ENCODE measurements at places on chromosomes 4 and X.

- no peak for DNase-seq
Observed at GRCh38 chrX:76064825-76065224, 108.0 kb upstream of the PBDC1 start.

DNA sequence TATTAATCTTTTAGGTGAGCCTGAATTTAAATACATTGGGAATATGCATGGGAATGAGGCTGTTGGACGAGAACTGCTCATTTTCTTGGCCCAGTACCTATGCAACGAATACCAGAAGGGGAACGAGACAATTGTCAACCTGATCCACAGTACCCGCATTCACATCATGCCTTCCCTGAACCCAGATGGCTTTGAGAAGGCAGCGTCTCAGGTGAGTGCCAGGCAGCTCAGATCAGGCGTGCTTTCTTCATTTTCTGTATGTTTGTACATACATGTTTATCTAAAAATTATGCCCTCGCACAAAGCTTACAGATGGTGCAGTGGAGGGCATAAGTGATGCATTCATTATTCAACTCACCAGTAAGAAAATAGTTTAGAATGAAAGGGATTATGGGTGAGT, 85.6 kb downstream of the CPE start:
- no peak for DNase-seq

GRCh38 chrX:40148385-40149285, 50.9 kb upstream of the BCOR start:
- no peak for DNase-seq

DNA sequence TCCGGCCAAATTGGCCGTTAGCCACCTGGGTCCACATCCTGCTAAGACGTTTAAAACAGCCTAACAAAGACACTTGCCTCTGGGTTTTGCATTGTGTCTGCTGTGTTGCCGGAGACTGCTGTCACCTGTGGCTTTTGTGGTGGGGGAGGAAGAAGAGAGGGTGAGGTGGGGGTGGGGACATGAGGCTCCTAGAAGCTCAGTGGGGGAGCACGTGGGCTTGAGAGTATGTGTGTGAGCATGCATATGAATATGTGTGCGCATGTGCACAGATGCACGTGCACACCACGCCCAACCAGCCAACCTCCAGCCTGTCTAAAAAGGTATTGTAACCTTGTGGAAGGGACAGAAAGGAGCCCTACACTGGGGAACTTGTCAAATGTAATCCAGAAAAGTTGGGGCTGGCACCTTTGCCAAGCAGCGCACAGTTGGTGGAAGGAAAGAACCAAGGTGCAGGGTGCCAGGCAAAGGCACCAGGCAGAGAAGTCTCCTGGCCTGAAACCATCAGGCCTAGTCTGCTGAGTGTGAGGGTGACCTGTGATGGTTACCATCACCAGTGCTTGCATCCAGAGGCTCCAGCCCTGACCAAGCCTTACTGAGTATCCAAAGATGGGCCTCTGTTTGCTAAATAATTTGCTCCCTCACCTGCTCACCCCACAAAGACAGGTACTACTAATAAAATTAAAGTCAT, 10.1 kb upstream of the SASH3 start:
- no peak for DNase-seq

GRCh38 chrX:39682778-39683177, 415.0 kb downstream of the BCOR start:
- no peak for DNase-seq

DNA sequence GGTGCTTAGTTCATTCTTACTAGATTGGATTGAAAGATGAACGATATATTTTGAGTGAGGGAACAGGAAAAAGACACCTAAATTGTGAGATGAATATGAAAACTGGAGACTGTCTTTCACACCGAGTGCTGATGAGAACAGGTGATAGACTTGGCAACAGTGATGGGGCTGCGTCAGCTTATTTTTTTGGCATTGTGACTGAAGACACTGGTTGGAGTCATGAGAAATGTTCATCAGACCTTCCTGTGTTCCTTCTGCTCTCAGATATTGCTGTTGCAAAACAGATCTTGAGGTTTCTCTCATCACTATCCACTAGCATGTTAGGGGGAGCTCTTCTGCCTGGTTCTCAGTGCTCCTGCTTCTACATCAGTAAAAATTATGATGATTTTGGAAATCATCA, 124.2 kb upstream of the KCNIP4 start:
- no peak for DNase-seq

GRCh38 chr4:27005905-27006590, 145.4 kb downstream of the STIM2 start:
- no peak for DNase-seq

- no peak for DNase-seq
Observed at GRCh38 chr4:109624536-109624935, 64.5 kb downstream of the MCUB start.

GRCh38 chr4:83276299-83277040, 8.1 kb downstream of the COQ2 start:
- DNase-seq, result no peak

- no peak for DNase-seq
Observed at GRCh38 chr4:61770456-61770855, 570.3 kb downstream of the ADGRL3 start.

DNA sequence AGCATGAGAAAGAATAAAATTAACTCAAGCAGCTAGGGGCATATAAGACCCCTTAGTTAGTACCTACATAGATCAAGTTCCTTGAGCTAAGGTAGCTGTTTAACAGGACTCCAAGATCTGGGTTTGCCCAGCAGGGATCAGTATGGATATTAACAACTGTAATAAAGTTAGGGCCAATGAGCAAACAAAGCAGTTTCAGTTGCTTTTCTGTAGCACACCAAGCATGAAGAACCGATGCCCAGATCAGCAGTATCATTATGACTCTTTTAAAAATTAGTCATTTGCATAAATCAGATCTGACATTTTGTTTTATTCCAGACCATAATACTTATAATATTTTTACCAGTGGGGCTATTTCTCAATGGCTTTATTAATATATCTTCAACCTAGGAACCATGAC, 80.9 kb downstream of the C4orf33 start:
- no peak for DNase-seq

DNA sequence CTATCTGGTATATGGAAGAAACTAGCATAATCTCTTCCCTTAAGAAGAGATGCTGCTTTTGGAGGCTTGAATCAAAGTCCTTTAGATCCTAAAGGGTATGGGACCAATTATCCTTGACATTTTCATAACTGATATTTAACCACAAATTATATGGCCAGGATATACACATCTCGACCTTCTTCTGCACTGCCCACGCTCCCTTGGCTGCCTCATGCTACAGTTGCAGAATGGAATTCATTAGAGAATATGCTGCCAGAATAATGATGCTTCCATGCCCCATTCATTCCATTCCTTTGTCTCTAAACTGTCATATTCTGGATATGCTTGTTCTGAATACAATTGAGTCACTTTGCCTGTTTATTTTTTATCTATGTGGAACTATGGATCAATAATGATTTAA, 157.1 kb upstream of the PACRGL start:
- DNase-seq, result no peak

DNA sequence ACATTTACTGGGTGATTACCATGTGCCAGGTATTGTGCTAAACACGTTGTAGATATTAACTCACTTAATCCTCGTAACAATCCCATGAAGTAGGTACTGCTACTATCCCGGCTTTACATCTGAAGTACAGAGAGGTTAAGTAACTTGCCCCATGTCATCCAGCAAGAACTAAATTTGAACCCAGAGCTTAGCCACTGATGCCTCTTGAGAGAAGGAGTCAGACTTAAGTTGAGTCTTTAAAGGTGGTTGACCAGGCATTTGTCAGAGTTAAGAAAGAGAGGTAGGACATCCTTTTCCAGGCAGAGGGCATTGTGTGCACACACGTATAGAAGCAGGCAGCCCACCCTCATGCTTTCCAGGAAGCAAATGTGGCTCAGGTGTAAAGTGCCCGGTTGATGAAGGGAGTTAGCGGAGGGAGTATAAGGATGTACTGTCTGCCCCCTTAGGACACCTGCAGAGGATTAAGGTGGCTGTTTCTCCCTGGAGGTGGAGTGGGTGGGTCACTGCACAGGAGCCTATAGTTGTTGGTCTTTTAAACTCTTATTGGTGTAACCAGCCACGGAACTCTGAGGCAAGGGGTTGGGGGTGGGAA, 335 bp upstream of the CD38 start:
- no peak for DNase-seq

- no peak for DNase-seq
Observed at GRCh38 chr4:26931966-26932365, 71.3 kb downstream of the STIM2 start.

DNA sequence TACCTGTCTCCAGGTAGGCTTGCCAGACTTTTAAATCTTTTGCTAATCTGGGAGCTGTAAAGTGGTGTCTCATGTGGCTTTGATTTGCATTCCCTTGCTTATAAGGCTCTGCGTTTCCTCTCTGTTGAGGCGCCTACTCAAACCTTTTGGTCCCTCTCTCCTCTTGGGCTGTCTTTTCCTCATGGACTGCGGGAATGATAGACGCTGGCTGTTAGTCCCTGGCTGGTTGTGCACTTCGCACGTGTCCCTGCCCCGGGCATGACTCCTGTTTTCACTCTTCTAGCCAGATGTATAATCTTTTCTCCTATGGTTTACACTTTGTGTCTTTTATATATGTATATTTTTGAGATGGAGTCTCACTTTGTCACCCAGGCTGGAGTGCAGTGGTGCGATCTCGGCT, 39.7 kb downstream of the RGS12 start:
- no peak for DNase-seq

DNA sequence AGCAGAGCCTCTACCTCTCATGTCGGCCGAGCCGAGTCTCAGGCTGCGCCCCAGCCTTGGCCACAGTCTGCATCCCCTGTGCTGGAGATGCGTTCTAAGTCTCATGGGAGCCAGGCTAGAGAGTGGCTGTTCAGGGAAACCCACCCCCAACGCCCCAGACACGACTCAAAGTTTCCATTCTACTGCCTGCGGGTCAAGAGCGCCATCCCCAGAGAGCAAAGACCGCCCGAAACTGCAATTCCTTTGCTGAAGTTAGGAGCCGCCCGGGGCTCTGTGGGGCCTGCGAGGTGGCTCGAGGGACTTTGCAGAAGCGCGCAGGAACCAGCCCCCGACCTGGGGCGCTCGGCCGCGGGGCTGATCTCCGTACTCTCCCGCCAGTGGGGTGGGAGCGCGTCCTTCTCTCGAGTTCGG, 10.0 kb upstream of the ELF4 start:
- DNase-seq, result no peak

DNA sequence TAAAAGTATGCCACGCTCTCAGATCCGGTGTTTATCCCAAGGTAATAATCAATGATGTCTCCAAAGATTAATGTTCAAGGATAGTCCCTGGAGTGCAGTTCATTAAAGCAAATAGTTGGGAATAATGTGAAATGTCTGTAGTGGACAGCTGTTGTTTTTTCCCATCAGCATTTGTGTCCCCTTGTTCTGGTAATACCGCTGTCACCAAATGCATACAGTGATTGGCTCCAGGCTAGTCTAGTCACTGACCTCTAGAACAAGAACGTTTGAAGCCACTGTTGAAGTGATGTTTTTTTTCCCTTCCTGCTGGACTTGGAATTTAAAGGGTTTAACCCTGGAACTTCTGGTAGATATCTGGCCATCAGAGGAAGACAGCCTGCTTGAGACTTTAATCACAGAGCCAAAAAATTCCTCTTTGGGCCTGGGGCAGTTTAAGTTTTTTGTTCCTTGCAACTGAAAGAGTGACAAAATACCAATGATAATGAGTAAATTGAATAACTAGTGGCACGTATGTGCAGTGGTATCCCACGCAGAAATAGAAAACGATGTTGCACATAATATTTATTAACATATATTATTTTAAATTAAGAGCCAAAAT, 30.6 kb downstream of the HSD17B11 start:
- DNase-seq, result no peak

DNA sequence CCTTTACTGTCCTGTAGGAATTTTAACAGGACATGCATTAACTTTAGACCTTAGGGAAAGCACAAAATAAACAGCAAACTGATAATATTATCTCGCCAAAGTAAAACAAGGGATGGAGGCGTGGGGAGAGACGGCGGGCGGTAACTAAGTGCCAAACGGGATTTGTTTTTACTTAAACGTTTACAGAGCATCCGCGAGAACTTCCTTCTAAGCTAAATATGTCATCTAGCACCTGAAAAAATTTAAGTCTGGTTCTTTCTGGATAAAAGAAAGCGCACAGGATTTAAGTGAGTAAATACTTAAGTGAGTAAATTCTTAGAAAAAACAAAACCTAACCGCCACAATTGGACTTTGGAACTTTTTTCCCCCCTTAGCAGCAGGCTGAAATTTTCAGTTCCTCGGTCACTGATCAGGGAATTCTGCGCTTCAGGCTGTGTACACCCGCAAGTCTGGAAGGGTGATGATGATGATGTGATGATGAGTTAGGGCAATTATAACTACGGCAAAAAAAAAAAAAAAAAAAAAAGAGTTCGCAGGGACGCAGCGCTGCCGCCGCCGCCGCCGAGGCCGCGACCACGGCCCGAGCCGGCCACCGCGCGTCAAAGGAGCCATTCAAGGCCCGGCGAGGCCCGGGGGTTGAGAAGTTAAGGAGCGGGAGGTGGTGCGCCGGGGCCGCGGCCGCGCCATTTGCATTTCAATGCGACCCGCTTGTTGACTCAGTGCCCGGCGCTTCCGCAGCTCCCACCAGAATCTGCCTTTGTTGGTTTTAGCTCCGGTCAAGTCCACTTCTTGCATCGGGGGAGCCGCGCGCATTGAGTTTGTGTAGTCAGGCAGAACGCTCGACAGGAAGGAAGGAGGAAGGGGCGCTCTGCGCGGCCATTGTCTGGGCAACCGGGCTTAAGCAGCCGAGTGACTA, 108.8 kb downstream of the SPRY1 start:
- DNase-seq, result no peak

DNA sequence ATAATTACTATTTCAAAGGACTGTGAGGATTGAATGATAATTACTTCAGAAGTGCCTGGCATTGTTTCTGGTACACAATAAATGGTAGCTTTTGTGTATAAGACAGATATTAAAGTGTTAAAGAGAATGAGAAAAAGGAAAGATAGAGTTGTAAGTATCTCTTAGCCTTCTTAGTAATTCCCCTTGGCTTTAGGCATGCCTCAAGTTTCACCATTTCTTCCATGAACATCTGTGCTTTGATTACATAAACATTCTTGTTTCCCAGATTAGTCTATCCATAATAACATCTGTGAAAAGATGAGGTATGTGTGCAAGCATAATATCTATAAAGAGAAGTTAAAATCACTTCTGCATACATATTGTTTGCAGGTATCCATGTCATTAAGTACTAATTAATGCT, 230.9 kb upstream of the TEX13A start:
- no peak for DNase-seq

- DNase-seq, result no peak
Observed at GRCh38 chr4:176856421-176856820, 63.7 kb upstream of the VEGFC start.

DNA sequence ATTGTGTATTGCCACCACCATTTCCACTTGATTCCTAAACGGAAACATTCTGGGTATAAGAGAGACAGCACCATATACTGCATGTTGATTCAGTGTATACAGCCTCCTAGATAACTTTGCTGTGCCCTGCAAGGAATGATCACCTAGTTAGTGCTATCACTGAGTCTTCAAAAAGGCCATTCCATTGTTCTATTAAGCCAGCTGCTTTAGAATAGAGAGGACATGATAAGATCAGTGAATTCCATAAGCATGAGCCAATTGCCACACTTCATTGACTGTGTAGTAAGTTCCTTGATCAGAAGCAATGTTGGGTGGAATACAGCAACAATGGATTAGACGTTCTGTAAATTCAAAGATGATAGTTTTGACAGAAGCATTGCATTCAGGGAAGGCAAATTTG, 1047.3 kb downstream of the PCDH18 start:
- no peak for DNase-seq
